Hematopoietic multipotent progenitor cell (in vitro differentiated cells): ENCODE measurements at places on chromosomes 6 and 20.

GRCh38 chr6:1123386-1124375 is 188.2 kb upstream of the FOXQ1 start:
- no peak for DNase-seq

GRCh38 chr6:21808045-21808470 is 214.5 kb downstream of the SOX4 start:
- no peak for DNase-seq

- no peak for DNase-seq
These were observed 5.0 kb downstream of the RFPL4B start for GRCh38 chr6:112352101-112352500.

GRCh38 chr6:11094941-11095340 is 1.3 kb downstream of the SMIM13 start:
- no peak for DNase-seq

DNA sequence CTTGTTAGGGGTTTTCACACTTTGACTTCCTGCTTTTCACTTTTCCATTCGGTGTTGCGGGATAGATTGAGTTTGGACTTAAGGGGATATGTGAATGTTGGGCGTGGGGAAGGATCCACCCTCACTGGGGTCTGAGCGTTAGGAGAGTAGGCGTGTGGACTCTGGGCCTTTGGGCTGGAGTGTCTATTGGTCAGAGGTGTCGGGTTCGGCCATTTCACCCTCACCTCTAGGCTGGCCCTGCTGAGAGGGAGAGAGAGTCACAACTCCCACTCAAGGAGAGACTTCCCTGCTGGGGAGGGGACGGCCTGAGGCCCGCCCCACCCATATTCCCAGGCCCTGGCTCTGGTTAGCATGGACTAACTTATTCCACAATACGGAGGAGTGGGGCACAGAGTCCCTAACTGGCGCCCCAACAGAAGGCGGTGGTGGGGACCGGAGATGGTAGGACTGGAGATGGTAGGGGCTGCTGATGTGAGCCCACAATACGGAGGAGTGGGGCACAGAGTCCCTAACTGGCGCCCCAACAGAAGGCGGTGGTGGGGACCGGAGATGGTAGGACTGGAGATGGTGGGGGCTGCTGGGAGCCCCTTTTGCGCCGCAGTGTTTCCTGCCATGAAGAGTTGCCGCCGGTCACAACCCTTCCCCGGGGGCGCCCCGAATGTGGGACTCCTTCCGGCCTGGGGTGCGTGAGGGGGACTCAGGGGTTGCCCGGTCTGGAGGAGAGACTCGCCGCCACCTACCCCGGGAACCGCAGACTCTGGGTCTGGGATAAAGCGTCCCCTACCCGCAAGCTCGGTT is 1.4 kb upstream of the PTPRA start:
- DNase-seq, result no peak

- no peak for DNase-seq
These were observed 150.4 kb upstream of the SMLR1 start for GRCh38 chr6:130676773-130677144.

DNA sequence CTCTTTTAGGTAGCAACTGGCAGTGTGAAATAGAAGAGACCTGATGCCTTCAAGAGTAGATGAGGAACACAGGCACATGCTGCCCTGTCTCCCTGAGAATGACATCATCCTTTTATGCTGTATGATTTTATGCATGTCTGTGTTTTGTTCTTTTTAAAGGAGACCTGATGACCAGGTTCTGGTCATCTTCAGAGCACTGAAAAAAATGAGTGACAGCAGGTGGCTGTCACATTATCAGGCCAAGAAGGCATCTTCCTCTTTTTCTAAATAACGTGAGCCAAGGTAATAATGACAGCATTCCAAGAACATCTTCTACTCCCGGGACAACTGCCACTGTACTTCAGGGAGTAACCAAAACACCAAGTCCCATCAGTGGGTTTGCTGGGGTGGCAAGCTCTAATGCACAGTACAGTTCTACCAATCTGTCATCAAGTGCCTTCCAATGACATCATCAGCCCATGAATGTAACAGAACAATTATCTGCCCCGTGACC is 28.9 kb downstream of the CNKSR3 start:
- no peak for DNase-seq

DNA sequence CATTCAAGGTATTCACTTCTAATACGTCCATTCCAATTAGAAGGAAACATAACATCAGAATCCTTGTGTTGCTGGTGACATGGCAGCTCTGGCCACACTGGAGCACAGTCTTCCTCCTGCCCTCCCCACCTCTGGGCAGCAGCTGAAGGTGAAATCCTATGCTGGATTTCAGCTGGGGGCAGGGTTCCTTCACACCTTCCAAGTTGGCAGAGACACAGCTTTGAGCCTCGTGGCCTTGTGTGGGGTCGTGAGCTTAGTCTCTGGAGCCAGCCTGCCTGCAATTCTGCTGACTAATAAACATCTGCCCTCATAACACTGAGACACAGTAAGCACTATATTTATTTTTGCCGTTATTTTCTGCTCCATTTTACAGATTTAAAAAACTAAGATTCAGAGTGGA is 218.9 kb upstream of the RIN2 start:
- DNase-seq, result no peak

GRCh38 chr6:107030151-107030550 is 2.2 kb downstream of the MTRES1 start:
- no peak for DNase-seq

- DNase-seq, result no peak
These were observed 102.5 kb upstream of the ARG1 start for GRCh38 chr6:131470534-131470933.

- DNase-seq, result no peak
These were observed 7.0 kb downstream of the COX4I2 start for GRCh38 chr20:31644701-31645100.

- DNase-seq, result peak; percentile 89
These were observed 42.3 kb downstream of the ELMO2 start for GRCh38 chr20:46363874-46364669.

DNA sequence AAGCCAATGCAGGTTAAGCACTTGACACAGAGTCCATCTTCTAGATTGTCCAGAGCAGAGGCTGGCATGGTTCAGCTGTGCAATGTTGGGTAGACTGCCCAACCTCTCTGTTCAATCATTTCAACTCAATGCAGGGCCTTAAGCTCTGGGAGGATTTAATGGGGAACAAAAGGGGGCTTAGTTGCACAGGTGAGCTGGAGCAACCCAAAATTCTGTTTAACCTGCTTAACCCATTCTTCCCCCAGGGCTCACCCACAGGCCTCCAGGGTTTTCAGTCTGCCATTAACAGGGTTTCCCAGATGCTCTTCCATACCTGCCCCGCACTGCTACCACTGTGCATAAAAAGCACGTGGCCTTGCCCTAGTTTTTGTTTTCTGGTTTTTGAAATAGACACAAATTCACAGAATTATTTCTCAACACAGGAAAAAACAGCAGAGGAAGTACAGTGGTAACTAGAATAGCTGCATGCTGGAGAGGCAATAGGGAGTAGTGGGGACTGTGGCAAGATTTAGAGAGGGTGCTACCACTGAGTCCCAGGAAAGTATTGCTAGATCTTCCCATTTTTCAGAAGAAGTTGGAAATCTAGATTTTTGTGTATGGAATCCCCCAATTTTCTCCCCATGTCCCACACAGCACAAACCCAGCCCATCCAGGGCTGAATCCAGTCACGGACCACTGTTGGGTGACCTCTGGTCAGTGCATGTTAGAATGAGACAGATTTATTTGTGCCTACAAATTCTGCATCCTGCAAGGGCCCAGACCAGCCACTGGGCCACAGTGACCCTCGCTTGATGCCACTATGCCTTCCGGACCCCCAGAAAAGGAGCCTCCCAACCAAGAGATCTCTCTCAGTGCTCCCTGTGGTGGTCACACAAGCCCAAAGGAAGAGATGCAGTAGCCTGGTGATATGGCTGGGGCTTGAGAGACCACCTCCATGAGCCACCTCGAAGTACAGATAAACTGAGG is 4.6 kb downstream of the PTGIS start:
- no peak for DNase-seq

- no peak for DNase-seq
These were observed 147.4 kb downstream of the BACH2 start for GRCh38 chr6:90149280-90149679.

DNA sequence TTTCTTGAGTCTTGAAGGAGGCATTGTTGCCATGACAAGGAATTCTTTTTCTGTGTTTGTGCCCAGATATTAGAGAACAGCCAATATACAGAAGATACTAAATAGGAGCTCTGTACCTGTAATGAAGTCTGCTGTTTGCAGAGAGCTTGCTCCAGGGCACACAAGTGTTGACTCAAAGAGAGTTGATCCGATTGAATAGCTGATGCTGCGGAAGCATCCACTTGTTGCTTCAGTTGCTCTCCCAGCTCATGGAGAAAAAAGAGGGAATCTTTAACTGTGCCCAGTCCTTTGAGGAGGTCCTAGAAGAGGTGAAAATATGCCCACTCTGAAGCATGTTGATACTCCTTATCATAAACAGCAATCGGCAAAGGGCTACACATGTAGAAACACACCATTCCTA is 411.4 kb downstream of the ESR1 start:
- DNase-seq, result no peak

GRCh38 chr6:87714093-87714842 is 12.2 kb upstream of the AKIRIN2 start:
- DNase-seq, result no peak

- no peak for DNase-seq
These were observed 87.8 kb downstream of the PLEKHG1 start for GRCh38 chr6:150687508-150687907.

- DNase-seq, result no peak
These were observed 30.2 kb downstream of the DOP1A start for GRCh38 chr6:83097675-83098074.

GRCh38 chr6:9332241-9332780 is 897.0 kb upstream of the SLC35B3 start:
- DNase-seq, result peak; percentile 0

DNA sequence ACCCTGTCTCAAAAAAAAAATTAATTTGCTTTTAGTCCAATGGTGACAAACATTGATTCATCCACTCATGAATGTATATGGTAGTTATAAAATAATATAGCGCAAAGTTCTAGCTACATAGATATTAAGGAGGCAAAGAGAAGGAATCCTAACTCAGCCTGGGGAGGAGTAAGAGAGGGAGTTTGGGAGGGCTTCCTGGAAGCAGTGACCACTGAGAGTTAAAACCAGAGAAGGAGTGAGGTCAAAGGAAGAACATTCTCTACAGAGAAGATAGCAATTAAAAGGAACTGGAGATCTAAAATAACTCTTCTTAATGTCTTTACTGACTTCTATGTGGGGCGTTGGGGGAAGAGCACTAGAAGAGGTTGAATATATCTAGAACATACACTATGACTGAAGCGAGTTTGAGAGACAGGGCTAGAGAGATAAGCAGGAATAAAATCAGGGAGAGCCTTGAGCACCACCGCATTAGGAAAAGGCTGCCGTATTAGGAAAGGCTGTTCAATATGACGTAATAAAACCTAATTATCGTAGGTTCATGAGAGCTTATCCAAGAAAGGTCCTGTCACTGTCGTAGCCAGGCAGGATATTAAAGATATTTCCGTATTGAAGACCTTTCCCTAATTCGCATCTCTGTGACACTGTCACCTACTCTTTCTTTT is 81.8 kb upstream of the CNKSR3 start:
- no peak for DNase-seq

- DNase-seq, result no peak
These were observed 118.7 kb upstream of the TBX18 start for GRCh38 chr6:84882768-84883766.

DNA sequence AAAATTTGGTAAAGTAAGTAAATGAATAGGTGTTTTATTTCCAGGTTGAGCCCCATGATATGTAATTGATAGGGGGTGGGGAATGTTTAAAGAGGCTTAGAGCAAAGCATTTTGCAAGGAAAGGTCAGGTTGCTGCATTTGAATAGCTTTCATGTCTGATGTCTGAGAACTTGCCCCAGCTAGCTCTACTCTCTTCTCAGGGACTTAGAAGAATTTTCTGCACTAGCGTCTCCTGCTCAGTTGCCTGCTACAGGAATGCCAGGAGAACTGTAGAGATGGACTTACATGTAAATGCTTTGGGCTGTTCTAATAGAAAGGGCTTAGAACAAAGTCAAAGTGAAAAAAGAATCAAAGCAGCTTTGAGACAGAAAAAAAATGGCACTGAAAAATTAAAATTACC is 35.5 kb downstream of the TRMT6 start:
- DNase-seq, result no peak

DNA sequence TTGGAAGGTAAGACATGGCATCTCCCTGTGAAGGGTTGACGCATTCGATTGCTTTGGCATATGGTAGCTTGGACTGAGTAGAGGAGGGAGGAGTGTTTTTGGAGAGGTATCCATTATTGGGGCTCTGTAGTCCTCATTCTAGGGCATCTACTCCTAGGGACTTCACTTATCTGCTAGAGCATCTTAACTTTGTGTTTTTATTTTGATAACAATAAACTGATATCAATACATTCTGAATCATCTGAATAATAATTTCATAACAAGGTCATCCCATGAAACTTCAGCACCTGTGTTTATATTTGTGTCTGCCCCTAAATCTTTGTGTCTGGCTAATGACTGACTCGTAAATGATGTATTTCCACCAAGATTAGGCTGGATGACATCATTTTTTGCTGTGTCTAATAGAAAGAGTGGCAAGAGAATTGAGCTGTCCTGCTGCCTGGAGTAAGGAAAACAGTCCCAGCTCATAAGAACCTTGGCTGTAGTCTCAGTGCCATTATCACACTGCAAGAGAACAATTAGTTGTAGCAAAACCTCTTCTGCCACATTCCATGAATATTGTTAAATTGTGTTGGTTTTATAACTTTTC is 288.5 kb downstream of the PRL start:
- DNase-seq, result no peak

DNA sequence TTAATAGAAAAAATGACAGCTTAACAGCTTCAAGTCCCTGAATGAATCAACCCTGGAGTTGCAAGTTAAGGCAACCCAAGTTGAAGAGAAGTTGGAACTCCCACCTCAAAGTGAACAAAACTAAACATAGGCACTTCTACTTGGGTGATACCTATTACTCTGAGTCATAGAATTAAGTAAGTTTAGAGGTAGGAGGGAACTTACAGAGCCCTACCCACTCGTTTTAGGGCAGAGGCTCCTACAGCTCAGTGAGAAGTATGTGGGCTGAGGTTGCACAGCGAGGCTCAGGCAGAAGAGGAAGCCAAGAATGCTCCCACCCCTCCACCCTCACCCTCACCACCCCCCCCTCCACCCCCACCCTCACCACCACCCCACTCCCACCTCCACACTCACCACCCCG is 42.2 kb downstream of the NFATC2 start:
- DNase-seq, result peak; percentile 29

- no peak for DNase-seq
These were observed 46.4 kb upstream of the FERMT1 start for GRCh38 chr20:6169251-6169650.

DNA sequence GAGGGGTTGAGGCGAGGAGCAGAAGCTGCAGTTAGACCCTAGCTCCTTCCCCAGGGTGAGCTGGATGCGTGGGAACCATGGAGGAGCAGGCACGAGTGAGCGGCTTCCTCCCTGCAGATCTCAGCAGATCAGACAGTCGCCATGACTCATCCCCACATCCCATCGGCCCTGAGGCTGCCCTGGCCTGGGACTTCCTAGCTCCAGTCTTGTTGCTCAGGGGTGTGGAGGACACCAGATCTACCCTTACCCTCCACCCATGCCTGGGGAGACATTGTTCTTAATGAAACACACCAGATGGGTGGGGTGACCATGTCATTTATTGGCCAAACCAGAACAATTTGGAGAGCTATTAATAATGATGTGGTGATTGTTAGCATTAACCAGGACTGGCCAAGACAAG is 36.3 kb upstream of the TGM2 start:
- no peak for DNase-seq

GRCh38 chr6:165746331-165746730 is 83.3 kb upstream of the PDE10A start:
- no peak for DNase-seq

GRCh38 chr6:37123957-37124729 is 45.8 kb upstream of the PIM1 start:
- no peak for DNase-seq
